Pulmonary artery endothelial cell (primary cell): ENCODE measurements at places on chromosomes 2 and 18.

- no peak for DNase-seq
Measured at GRCh38 chr2:105490956-105491355, 92.1 kb upstream of the FHL2 start.

- DNase-seq, result no peak
Measured at GRCh38 chr2:126894585-126895182, 4.0 kb upstream of the TEX51 start.

DNA sequence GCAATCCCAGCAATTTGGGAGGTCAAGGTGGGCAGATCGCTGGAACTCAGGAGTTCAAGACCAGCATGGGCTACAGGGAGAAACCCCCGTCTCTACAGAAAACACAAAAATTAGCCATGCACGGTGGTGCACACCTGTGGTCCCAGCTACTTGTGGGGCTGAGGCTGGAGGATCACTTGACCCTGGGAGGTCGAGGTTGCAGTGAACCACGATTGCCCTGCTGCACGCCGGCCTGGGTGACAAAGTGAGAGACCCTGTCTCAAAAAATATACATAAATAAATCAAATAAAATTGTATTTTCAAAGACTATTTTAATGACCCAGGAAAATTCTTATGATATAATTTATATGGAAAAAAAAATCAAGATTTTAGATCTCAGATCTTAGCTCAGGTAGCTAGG is 191.5 kb downstream of the ZFP36L2 start:
- DNase-seq, result no peak

DNA sequence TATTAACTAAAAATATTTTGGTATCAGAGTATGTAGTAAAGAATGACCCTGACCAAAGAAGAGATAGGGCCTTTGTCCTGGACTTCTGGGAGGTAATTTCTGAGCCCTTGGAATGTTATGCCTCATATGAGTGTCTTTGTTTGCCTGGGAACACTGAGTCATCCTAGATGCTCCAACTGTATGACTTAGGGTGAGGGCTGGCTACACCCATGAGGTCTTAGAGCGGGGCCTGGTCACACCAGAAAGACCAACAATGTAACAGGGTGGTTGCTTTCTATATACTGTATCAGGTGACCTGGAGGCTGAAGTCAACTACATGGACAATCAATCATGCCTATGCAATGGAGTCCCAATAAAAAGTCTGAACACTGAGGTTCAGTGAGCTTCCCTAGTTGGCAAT is 253.1 kb downstream of the MBD2 start:
- DNase-seq, result no peak

DNA sequence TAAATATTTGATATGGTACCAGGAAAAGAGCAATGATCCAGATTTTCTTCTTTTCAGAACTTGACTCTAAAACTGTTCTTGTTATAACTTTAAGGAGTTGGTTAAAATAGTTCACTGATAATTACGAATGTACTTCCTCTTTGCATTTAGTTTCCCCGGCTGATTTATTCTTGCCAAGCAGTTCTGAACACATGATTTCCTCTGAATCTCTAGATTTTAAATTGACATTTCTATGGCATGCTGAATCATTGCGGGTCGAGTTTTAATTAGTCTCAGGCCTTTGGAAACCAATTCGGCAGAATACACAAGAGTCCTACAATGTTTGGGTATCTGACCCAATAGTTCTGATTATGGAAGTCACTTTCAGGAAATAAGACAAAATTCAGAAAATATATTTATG is 37.3 kb upstream of the DNAH7 start:
- DNase-seq, result no peak

DNA sequence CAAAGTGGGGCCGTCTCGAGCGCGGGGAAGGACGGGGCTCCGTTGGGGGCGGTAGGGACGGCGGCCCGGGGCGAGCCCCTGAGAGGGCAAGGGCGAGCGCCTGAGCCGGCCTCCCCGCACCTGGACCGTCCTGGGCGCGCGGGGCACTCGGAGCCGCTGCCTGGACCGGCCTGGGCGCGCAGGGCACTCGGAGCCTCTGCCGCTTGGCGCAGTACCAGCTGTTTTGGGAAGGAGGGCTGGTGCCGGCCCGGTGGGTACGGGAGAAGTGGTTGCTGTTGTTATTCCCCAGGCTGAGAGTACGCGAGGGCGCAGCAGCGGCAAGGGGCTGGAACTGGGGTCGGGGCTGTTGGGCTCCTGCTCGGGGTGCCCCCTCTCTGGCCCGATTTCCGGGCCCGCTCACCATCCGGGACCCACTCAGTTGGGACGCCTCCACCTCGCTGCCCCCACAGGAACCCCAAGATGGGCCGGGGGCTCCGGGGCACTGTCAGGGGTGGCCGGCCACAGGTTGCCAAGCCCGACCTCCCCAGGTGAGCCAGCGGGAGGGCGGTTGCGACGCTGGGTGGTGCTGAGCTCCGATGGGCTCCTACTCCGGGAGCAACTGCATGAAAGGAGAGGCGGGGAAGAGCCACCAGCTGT is 579 bp downstream of the ARHGEF4 start:
- no peak for DNase-seq

GRCh38 chr2:23384551-23385343 is at the start of gene KLHL29:
Gene KLHL29, plus strand, starts transcription at chr2:23385179. Its CDS starts 177,018 bp downstream, at chr2:23562197.
- DNase-seq, result no peak

- no peak for DNase-seq
Measured at GRCh38 chr2:164496881-164497280, 124.4 kb downstream of the GRB14 start.

DNA sequence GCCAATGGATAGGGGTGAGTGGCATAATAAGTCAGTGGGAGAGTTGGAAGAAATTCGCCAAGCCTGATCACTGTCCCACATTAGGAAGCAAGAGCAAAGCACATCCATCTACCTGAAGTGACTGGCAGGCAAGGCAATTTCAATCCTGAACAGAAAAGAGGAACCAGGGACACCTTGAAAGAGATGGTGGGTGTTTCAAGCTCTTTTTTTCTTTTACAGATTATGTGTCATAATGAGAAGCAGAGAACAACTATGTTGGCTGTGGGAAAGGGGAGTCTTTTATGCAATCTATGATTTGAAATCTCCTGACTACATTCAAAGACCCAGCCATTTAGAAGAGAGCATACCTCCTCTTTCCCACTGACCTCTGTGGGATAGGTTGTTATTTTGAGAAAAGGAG is 63.5 kb downstream of the TGIF1 start:
- no peak for DNase-seq

GRCh38 chr2:105813045-105813315 is 68.3 kb downstream of the NCK2 start:
- no peak for DNase-seq

- no peak for DNase-seq
Measured at GRCh38 chr2:181363164-181363563, 94.0 kb upstream of the ITGA4 start.

DNA sequence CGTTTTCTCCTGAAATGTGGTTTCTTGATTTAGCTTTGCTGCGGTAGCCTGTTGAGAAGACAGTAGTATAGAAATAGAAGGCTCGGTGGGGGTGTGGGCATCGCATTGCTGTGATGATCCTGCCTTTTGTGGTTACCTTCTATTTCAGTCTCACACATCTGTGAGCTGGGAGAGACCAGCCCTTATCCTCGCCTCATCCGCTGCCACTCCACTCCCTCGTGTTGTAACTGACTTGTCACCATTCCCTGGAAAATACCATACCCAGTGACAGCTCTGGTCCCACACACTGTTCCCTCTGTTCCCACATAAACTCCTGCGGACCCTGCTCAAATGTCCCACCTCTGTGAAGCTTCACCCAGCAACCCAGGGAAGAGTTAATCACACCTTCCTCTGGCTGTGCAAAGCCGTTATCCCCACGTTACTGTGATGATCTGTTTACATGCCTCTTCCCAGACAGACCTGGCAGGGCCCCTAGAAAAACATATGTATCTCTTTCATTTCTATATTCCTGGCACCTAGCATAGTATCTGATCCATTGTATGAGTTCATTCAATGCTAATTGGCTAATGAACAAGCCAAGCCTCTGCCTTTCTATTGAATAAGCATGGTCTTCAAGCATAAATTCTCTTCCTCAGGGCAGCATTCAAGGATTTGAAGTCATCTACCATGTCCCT is 114.6 kb downstream of the MAPK4 start:
- no peak for DNase-seq

DNA sequence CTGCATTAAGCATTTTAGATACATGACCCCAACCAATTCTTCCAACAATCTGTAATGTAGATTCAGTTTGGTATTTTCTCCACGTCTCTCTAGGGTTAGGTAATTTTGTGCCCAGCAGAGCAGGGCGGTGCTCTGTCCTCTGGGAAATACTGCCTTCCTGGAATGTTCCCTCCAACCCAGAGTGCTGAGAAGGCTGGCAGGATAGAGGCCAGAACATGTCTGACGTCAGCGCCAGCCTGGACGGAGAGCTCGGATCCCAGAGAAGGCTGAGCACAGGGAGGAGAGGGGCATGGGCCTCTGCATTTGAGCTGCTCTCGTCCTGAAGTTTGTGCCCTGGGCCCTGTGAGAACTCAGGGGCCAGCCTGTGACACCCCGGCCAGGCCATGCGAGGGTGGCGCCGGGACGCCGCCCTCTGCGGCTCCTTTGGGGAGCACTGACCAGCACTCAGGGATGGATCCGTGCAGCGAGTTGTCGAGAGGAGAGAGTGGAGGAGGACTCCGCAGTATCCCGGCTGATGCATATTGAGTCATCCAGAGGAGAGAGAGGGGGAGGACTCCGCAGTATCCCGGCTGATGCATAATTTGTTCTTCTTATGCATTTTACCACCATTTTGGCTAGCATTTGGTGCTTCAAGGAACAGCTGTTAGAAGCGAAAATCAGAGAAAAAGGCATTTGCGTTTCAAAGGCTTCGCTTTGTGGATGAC is 80.0 kb upstream of the PXDN start:
- no peak for DNase-seq

DNA sequence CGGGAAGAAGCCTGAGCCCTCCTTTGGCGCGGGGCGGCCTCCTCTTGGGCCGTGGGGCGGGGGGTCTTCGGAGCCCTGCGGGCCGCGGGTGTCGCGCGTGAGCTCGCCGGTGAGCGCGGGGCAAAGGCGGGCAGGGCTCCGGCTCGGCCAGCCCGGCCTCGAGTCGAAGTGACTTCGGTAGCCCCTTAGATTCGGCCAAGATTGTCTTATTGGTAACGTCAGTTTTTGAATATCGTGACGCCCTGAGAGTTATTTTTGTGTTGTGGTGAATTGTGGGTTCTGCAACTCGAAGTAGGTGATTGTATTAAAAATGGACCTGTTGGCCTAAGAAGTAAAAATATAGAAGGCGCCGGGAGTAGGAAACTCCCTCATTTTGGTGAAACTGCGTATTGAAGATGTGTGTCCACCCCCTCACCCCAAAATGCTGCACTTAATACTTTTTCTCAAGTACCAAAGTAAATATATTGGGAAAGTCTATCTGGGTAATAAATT is 669 bp downstream of the MARCHF7 start:
- DNase-seq, result no peak

- no peak for DNase-seq
Measured at GRCh38 chr18:79558933-79559416, 120.6 kb upstream of the CTDP1 start.

DNA sequence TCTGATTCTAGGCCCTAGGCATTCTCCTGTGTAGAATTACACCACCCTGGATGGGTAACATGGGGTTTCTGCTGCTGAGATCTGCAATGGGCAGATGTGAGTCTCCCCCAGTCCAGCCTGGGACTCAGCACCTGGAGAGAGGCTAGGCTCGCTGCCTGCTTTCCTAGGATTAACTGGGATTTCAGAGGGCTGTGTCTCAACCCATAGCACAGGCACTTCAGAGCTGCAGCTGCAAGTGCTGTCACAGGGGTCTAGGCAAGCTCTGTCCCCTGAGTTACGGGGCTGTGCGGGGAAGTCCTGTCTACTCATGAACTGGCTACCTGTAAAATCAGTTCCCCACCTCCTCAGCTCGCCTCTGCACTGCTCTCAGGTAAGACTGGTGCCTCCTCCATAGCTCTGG is 51.5 kb downstream of the CABLES1 start:
- DNase-seq, result no peak

DNA sequence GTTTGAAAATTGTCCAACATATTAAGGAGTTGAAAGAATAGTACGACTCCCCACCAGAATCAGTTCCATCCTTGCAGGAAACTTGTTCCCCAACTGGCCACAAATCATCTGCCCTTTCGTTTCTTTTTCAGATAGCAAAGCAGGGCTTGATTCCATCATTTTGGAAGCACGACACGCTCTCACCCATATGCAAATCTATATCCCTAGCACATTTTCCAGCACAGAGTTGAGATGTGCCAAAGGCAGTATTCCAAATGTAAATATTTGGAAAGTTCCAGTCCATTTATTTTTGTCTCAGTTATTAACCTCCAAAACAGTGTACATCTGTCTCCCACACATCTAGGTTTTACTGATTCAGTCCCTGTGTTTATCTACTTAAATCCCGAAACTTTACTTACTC is 128.8 kb upstream of the BCL2L11 start:
- DNase-seq, result no peak

DNA sequence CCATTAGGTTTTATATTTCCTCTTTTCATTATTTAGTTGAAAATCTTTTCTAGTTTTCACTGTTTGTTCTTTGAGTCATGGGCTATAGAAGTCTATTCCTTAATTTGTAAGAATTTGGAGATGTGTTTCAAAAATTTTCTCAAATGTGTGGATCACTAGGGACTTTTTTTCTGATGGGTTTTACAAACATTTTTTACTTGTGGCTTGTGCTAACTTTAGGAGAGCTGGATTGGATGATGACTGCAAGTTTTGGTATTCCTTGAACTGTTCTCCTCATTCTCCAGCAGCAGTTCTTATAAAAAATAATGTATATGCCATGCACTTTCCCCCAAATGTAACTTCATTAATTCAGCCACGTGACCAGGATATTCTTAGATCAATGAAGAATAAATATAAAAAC is 94.7 kb upstream of the CWC22 start:
- DNase-seq, result no peak

DNA sequence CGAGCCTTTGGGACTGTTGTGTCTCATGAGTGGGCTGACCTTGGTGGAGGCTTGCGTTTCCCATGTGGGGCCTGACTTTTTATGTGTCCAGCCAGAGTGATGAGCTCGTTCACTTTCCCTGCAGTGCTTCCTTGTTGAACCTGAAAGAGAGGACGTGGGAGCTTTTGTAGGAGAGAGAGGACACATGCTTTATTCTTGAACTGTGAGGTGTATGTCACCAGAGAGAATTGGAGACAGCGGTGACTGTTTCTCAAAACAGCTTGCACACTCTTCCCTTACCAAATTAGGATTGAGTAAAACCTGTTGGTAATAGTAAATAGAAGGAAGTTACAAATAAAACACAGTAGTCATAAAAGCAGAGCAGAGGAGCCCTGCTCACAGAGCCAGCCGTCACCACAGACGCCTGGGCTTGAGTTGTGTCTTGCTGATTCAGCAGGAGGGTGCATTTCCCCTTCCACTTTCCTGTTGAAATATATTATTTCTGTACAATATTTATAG is 60.7 kb downstream of the INPP4A start:
- no peak for DNase-seq
